ENCODE measurements at places on chromosomes 5 and 9.
A peak's percentile ranks its signal among the peaks of the same experiment; 100 is the strongest.

- DNase-seq = peak; percentile 93
Observed at GRCh38 chr9:36029765-36030528, 6.8 kb upstream of the RECK start.

DNA sequence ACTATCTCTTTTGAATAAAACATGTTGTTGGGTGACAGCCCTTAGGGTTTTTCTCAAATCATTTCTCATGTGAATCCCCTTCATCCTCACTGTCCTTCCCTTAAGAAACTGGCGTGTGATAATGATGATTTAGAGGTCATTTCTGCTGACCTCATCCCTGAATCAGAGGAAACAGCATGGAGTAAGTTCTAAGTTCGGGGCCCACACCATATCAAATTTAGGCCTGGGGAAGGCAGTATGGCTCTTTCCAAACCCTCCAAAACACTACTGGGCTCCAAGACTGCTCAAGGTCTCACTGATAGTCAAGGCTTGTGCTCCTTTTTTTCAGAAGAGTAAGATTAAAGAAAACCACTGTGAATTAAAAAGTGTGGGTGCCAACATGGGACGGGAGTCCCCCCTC lies 872 bp upstream of the SMIM3 start:
- DNase-seq = peak; percentile 14

DNA sequence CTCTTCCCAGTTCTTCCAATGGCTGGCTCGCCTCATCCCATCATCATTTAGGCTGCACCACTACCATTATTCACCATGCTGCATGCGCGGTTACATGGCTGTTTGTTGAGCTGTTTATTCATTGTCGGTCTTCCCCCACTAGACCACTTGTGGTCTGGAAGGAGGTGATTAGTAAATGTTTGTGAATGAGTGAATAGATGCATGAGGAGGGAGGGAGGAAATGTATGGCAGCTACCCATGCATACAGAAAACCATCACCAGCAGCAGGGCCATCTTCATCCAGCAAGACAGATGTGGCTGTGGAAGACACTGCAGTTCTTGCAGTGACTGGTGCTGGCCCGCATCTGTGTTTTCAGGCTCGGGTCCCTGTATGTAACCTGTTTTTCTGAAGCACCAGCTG lies 113.3 kb upstream of the SAP30L start:
- DNase-seq = no peak

GRCh38 chr5:93359296-93359959 lies 221.6 kb downstream of the NR2F1-AS1 start:
- peak; percentile 85 for DNase-seq

GRCh38 chr5:117177302-117177701 lies 602.7 kb upstream of the SEMA6A start:
- no peak for DNase-seq

- DNase-seq = no peak
Observed at GRCh38 chr5:171131497-171131896, 177.6 kb upstream of the TLX3 start.

GRCh38 chr5:79590396-79590999 lies 21.7 kb upstream of the TENT2 start:
- DNase-seq = no peak

GRCh38 chr9:114472765-114473446 lies 32.4 kb downstream of the WHRN start:
- DNase-seq = no peak

DNA sequence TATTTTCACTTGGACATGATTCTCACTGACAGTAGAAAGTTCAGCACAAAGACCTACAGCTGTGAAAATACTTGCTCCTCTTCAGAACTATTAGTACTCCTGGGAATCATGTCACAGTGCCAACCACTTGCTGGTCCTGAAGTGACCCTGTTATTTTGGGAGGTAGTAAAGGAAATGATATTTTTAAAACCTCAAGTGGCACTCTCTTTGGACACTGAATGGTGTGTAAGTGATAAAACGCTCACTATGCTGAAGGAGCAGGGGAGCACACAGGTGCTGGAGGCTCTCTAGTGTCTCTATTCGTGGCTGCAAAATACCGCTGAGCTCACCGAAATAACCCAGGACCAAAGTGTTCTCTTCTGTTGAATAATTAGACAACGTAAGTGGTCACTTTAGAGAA lies 76.9 kb upstream of the SPATA31D4 start:
- DNase-seq = no peak

DNA sequence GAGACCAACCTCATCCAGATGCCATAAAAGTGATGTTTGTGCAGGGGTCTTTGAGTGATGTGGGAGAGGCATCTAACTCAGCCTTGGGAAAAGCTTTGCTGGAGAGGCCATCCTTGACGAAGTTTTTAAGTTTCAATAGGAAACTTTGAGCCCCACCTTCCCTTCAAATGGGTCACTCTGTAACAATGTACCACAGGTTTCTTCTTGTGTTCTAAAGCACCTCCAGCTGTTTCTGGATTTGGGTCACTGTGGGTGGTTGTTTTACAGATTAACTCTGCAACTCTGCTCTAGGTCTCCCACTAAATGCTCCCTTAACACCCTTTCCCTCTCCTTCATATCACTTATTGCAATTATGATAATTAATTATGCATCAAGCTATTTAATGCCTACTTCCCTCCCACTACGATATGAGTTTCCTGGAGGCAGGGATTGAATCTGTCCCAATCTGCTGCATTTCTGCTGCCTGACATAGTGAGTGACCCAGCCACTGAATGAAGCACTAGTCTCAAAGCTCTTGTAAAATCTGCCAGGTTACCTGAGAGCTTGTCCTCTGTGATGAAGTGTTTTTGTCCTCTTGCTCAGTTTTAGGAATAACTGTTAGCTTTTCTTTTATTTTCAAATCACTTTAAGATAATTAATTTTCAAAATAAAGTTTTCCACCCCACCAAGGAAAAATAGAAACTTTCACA lies 60.5 kb upstream of the PUM3 start:
- DNase-seq = no peak

DNA sequence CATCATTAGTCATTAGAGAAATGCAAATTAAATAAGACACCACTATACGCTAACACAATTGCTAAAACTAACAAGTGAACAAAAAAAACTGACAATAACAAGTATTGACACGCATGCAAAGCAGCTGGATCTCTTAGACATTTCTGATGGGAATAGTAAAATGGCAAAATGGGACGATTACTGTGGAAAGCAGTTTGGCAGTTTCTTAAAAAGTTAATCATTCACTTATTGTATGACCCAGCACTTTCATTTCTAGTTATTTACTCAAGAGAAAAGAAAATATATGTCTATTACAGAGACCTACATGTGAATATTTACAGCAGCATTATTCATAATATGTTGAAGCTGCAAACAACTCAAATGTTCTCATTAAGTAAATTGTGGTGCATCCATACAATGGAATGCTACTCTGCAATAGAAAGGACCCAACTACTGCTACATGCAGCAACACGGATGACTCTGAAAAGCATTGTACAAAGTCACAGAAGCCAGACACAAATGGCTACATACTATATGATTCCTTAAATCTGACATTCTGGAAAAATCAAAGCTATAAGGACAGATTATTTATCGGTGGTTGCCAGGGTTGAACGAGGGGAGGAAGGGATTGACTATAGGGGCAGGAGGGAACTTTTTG lies 96.8 kb upstream of the ITGA2 start:
- no peak for DNase-seq

DNA sequence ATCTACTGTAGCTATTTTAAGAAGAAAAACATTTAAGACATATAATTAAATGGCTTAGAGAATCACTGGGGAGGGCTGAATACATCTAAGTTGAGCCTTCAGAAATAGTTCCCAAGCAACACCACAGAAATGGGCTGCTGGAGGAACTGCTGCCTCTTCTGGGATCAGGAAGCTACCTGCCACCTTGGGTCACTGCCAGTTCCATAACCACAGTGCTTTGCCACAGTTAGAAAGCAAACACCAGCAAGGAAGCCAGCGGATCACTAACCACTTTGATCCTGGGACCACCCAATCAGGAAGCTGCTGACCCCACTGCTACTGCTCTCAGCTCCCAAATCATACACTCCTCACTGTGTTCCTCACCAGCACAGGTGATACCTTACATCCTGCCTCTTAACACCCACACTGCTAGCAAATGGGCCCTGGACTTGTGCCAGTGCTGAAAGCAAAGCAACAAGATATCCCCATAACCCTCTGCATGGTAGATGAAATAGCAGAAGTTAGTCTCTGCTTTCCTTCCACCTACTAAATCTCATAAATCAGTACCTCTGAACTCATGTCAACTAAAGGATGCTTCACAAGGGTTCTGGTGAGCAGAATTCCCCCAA lies 346.9 kb downstream of the DEPDC1B start:
- no peak for DNase-seq

GRCh38 chr5:109660301-109660700 lies 29.4 kb upstream of the MAN2A1 start:
- DNase-seq = no peak

DNA sequence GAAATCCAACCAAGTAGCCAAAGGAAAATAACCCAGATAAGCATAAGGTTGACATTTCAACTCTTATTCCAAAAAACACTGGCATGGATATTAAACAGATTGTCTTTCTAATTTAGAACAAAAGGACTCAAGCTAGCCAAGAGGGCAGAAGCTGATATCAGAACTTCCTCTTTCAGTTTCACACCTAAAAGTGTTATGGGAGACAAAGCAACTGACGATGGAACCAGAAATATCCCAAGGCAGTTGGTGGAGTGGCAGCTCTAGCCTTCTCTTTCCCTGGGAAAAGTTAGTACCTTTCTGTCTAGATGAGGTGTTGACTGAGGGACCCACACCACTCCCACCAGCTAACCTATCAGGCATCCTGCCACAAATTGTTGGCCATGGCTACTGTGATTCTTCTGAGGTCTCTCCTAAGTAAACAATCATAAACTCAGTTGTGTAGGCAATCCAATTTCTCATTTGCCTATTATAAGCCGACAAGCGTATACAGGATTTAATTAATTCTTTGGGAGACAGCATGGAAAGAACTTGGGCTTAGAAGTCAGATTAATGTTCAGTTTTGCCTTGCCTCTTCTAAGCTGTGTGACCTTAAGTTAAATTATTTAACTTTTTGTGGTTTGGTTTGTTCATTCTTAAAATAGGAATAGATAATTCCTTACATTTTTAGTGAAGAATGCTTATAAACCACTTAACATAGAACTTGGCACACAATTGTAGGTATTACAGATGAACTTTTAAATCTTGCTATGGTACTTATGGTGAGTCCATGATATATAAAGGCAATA lies 110.9 kb upstream of the ADAMTSL1 start:
- peak; percentile 40 for DNase-seq

DNA sequence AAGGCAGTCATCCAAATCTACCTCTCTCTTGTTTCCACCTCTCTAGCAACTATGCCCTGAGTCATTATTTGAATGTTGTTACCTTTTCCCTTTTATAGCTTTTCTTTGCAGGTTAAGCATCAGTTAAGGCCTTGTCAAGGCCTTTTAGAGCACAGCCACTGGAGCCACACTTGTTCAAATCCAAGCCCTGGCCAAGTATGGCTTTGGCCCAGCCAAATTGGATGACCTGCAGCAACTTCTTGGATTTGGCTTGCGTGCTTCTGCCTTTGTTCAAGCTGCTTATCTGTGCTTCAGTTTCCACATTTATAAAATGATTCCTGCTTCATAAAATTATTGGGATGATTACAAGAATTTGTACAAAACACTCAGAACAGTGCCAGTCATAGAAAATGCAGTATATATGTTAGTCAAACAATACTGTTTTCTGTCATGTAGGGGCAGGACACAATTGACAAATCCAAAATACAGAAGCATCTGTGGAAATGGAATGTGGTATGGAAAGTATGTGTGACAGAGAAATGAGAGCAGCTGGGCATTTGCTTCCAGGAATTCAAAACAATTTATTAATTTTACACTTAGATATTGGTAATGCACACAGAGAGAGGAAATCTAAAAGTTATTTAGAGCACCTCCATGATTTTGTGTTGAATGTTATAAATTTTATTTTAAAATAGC lies 17.9 kb upstream of the RLN1 start:
- no peak for DNase-seq

GRCh38 chr9:80952363-80952922 lies 736.9 kb downstream of the TLE1 start:
- DNase-seq = no peak

DNA sequence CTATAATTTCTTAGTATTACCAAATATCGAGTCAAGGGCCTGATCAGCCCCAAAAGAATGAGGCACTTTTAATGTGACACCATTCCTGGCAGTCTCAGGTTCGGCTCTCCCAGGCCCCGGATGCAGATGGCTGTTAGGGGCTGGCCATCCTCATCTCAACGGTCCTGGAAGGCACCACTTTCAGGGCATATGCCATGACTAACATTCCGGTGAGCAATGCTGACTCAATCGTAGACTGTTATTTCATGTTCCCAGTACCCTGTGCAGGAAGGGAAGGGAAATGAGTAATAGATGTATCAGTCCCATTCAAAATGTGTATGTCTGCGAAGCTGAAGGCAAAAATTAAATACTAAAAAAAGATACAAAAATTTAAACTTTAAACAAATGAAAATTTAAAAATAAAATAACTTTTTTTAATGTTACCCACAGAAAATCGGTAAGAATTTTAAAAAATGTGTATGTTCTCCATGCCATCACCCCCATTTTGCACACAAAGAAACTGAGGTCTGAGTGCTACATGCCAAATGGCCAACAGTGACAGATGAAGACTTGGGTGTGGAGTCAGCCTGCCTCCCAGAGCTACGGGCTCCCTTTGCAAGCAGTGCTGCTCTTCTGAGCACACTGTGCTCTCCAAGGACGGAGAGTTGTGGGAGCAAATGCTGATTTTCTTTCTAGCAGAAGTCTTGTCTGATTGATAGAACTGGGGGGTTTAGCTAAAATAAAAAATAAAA lies 79.0 kb downstream of the GLDC start:
- DNase-seq = peak; percentile 99

GRCh38 chr5:96547486-96547885 lies 114.4 kb upstream of the PCSK1 start:
- no peak for DNase-seq

- peak; percentile 84 for DNase-seq
Observed at GRCh38 chr9:91427873-91428272, 4.2 kb upstream of the NFIL3 start.

DNA sequence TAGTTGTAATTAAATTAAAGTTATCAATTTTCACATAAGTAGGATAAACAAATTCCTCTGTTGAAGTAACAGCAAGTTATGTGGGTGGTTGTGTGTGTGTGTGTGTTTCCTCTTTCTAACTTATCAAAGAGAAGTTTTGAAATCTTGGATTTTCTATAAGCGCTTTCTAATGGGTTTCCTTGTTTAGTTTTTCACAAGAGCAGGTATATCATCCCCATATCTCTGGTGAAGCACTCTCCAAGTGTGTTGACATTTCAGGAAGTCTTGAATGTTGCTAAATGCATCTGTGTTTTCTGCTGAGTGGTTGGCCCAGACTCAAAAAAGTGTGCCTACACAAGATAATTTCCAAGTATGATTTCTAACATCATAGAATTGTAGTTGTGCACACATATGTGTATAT lies 43.3 kb downstream of the PRDM6 start:
- no peak for DNase-seq

DNA sequence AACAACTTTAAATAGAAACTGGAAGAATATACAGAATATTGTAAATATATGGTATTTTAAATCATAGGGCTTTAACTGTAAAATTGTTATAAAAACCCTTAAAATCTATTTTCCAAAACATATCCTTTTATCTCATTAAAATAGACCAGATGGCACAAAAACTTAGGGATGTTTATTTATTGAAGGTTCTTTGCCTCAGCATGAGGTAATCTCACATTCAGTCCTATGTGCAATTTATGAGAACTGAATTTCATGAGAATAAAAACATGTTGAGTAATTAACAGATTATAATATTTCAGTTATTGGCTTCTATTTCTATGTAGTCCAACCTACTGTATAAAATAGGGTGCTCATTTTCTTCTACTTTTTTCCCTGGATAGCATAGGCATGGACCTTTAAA lies 329.2 kb upstream of the PRR16 start:
- DNase-seq = no peak
